ENCODE measurements at places on chromosomes 7 and 10.
A peak's percentile ranks its signal among the peaks of the same experiment; 100 is the strongest.

DNA sequence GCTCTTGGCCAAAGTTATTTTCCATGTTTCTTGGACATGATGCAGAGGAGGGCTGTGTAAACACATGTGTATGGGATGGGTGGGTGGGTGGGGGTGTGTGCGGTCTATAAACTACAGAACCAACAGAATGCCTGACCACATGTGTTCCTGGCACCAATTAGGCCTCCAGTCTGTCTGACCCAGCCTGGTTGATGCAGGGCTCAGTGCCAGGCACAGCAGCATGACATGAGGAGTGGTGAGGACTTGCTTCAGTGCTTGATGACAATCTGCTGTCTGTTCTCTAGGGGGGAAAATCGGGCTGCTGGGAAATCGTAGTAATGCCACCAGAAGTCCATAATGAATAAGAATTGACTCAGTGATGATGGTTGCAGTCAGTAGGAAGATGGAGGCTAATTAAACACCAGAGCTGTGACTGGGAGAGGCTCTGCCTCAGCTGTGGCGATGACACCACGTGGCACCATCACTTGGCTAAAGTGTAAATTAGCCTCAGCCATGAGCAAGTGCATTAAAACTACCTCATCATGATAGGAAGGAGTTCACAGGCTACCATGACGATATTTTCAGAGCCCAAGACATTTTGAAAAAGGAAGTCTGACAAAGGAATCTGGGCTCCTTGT is 260.1 kb upstream of the PODXL start:
- DNase-seq: no peak

DNA sequence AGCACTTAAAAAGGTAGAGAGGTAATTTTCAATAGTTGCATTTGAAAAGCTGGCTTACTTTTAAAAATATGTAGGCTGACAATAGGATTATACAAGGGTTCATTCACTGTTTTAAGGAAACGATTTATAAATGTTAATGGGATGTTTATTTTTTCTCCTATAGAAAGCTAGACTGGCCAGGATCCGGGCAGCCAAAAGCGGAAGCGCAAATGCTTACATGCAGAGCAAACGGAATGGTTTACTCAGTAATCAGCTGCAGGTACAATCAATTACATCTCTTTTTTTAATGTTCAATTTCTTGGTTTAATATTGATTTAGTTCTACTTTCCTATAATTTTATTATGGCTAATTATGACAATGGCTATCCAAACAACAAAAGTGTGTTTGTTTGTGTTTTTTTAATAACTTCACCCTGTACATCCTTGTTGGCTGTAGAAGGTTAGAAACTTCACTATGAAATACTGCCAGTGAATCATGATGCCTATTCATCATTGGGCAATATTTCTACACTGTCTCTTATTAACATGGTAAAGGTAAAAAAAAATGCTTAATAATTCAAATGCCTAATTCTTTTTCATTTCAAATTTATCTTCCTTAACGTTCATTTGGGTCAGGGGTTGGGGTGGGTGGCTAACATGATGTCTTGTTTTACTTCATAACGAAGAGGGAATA is 116.4 kb downstream of the TSPAN12 start:
- no peak for DNase-seq

GRCh38 chr7:116339564-116339963 is 129.2 kb downstream of the TES start:
- DNase-seq: no peak

DNA sequence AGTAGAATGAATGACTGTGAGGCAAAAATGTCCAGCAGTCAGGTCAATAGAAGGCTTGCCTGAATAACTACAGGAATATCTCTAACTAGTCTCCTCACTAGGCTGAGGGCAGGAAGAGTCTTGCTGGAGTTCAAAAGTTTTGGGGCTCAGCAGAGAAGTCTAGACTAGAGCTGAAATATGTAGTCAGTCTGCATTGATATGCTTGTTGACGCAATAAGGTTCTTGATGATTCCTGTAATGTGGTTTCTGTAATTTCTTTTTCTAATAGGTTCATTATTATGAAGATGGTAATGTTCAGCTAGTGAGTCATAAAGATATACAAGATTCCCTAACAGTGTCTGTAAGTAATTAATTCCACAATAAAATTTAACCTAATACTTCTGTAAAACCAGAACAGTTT is 41.5 kb upstream of the ST7 start:
- DNase-seq: no peak

- DNase-seq: no peak
Measured at GRCh38 chr10:36640626-36641025, 484.8 kb upstream of the ANKRD30A start.

DNA sequence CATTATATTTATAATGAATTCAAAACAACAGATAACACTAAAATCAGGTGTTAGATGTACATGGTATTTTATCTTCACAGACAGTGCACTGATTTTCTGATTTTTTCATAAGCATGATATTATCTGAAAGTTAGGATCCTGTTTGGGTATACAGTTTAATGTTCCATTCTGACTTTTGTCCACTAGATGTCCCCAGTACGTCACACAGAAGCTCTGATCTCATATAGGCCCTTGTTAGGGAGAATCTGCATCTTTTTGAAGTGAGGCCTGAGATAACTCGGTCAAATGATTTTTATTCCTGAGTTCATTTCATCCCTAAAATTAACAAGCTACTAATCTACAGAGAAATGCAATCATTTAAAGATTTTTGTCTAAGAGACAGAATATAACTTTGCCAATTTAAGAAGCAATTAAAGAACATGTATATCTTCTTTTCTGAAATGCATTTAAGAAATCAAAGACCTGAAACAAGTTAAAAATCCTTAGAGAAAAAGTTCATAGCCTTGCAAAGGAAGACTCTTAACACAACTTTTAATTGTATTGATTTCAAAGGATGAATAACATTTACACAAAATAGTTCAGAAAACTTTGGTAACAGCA is 72.0 kb upstream of the TES start:
- no peak for DNase-seq

DNA sequence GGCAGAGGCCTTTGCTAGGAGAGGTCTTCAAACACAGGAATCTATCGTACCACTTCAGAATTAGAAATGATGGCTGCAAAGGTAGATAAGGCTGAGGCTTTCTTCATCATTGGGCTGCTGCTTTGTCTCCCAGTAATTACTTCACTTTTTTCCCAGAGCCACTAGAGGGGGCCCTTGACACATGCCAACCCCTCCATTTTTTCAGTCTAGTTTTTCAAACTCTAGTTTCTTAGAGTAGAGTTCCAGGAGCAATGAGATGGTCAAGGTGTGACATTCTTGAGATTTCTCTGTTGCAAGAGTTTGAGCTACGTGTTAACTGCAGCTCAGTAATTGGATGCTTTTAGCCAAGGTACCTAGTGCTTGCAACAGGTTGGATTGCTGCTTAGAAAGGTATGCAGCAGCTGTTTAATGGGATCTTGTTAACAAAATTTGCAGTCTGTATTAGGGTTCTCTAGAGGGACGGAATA is 33.8 kb upstream of the RBM20 start:
- DNase-seq: peak; percentile 13

DNA sequence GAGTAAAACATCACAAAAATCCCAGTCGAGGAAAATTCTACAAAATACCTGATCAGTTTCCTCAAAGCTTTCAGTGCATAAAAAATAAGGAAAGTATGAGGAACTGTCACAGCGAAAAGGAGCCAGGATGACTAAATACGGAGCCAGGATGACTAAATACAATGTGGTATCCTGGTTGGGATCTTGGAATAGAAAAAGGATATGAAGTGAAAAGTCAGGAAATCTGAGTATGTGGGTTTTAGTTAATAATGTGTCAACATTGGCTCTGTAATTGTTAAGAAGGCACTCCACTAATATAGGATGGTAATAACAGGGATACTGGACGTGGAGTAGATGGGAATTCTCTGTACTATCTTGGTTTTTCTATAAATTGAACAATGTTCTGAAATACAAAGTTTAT is 175.5 kb downstream of the SUGCT start:
- DNase-seq: no peak

GRCh38 chr10:79608505-79609375 is 2.0 kb upstream of the SFTPA1 start:
- no peak for DNase-seq

GRCh38 chr7:143415742-143416397 is 7.2 kb upstream of the EPHA1 start:
- no peak for DNase-seq

- no peak for DNase-seq
Measured at GRCh38 chr10:86786368-86786767, 29.9 kb downstream of the BMPR1A start.

GRCh38 chr7:39480901-39481300 is 85.3 kb upstream of the YAE1 start:
- DNase-seq: no peak

- DNase-seq: no peak
Measured at GRCh38 chr7:124557101-124557500, 208.5 kb downstream of the GPR37 start.

- DNase-seq: no peak
Measured at GRCh38 chr7:112204499-112205342, 1.5 kb downstream of the DOCK4 start.

- DNase-seq: no peak
Measured at GRCh38 chr7:147153571-147153970, 1037.0 kb downstream of the CNTNAP2 start.

GRCh38 chr10:10676972-10677371 is 340.7 kb upstream of the CELF2 start:
- DNase-seq: no peak

DNA sequence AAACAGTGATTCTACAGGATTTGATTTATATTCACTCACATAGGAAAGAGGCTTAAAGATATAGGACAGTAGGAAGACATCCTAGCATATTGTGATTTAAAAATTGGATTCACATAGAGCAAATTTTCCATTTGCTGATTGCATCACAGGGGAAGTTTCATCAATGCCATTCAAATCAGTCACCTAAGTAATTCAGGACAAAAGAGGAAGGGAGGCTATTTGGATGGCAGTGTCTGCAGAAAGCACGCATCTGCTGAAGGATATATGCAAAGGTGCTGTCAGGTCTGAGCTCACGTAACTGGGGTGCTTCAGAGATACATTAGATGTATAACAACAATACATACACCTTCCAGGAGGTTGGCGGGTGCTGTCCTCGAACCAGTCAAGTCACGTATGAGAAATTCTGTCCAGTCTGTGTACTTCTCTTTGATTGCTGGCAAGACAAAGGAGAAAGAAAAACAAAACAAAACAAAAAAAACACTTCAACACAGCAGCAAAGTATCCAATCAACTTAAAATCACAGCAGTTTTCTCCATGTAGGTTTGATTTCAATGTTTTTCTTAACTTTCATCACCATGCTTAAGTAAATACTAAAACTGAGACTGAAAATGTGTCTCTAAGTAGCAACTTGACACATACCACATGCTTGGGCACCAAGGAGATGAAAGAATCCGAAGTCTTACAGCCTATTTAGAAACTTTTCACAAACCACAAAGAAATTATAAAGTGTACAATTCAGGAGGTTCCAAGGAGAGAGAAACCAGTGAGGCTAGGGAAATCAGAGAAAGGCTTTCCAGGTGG is 125.1 kb downstream of the SFMBT2 start:
- no peak for DNase-seq

DNA sequence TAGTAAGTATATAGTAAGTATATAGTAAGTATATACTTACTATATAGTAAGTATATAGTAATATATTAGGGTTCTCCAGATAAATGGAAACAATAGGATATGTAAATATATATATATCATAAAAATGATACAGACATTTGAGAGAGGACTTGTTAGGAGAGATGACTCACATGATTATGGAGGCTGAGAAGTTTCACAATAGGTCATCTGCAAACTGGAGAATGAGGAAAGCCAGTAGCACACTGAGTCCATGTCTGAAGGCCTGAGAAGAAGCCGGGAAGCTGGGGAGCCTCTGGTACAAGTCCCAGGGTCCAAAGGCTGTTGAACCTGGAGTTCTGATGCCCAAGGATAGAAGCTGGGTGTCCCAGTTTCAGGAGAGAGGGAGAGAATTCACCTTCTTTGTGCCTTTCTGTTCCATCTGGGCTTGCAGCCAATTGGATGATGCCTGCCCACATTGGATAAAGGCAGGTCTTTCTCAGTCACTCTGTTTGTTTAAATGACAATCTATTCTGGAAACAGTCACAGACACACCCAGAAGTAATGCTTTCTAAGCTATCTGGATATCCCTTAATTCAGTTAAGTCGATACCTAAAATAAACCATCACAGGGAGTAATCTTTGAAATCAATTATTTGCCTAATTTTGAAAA is 205.5 kb upstream of the CDC14C start:
- DNase-seq: no peak

DNA sequence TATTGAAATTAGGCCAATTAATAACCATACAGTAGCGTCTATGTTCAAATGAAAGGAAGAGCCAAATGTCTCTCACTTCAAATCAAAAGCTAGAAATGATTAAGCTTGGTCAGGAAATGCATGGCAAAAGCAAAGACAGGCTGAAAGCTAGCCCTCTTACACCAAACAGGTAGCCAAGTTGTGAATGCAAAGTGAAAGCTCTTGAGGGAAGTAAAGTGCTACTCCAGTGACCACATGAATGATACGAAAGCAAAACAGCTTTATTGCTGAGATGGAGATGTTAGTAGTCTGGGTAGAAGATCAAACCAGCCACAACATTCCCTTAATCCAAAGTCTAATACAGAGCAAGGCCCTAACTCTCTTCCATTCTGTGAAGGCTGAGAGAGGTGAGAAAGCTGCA is 123.8 kb downstream of the TEX36 start:
- no peak for DNase-seq

GRCh38 chr10:75508239-75508813 is 76.9 kb downstream of the LRMDA start:
- no peak for DNase-seq

GRCh38 chr7:70787286-70787685 is 344.7 kb upstream of the GALNT17 start:
- no peak for DNase-seq

DNA sequence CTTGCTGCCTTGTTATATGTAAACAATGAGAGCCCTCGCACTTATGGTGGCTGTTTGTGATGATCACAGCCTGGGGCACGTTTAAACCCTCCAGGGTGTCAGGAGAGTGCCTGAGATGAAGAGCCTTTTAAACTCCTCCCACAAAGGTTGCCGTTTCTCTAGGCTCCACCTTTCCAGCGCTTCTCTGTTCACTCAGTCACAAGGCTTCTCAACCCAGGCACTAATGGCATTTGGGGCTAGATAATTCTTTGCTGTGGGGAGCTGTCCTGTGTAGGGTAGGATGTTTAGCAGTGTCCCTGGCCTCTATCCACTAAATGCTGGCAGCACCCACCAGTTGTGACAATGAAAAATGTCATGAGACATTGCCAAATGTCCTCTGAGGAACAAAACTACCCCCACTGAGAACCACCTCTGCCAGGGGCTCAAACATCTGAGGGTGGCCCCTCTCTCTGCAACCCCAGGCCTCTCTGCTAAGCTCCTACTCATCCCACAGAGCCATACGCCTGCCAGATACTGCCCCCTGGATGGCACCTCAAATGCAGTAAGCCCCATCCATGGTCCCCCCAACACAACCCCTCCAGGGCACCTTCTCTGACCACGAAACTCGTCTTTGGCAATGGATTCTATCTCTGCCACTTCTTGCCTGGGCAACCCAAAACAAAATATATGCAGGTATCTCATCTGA is 144.3 kb upstream of the ZMIZ1 start:
- DNase-seq: no peak
